Inflammatory macrophage (primary cell): ENCODE measurements at places on chromosomes 5 and 9.

DNA sequence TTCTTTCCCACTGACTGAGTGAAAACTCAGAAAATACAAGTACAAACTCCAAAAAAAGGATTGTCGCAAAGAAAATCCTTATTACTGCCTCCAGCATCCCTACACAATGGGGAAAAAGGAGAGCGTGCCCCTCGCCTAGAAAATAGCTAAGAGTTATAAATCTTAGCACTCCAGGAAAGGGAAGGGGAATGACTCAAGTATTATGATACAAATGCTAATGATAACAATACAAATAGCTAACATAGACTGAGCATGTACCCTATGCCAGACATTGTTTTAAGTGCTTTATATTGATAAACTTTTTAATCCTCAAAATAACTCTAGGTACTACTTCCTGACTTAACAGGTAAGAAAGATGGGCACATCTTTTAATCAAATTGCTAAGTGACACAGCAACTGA lies 70.8 kb upstream of the VCAN start:
- no peak for DNase-seq

DNA sequence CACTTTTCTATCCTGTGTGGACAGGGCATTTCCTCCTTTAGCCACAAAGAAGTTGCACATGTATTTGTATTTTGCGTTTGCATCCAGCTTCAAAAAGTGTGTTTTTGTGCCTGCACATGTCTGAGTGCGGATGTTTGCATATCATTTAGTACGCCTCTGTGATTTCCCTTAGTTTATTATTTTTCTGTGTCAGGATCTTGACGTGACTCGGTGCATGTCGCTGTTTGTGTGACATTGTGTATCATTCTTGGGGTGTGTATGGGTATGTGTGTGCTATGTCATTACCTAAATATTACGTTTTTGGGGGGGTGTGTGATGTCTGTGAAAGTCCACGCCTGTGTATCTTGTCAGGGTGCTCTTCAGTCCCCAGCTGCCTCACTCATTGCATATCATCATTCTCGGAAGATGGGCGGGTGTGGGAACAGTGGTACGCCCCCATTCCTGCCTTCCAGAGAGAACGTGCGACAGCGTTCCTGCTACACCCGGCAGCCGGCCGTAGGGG lies 416 bp upstream of the PAIP2 start:
- DNase-seq: no peak

- DNase-seq: no peak
Observed at GRCh38 chr5:33549982-33550567, 109.3 kb downstream of the TARS1 start.

- no peak for DNase-seq
Observed at GRCh38 chr5:158154226-158155005, 295.5 kb upstream of the CLINT1 start.

- no peak for DNase-seq
Observed at GRCh38 chr9:130543368-130543767, 36.0 kb upstream of the FUBP3 start.

- no peak for DNase-seq
Observed at GRCh38 chr5:141848744-141849414, 29.3 kb downstream of the PCDH1 start.

- no peak for DNase-seq
Observed at GRCh38 chr9:133403766-133404453, 13.9 kb downstream of the REXO4 start.
